ENCODE measurements at places on chromosomes 12 and 14.

GRCh38 chr12:59946635-59947034 is 350.8 kb downstream of the SLC16A7 start:
- no peak for DNase-seq

DNA sequence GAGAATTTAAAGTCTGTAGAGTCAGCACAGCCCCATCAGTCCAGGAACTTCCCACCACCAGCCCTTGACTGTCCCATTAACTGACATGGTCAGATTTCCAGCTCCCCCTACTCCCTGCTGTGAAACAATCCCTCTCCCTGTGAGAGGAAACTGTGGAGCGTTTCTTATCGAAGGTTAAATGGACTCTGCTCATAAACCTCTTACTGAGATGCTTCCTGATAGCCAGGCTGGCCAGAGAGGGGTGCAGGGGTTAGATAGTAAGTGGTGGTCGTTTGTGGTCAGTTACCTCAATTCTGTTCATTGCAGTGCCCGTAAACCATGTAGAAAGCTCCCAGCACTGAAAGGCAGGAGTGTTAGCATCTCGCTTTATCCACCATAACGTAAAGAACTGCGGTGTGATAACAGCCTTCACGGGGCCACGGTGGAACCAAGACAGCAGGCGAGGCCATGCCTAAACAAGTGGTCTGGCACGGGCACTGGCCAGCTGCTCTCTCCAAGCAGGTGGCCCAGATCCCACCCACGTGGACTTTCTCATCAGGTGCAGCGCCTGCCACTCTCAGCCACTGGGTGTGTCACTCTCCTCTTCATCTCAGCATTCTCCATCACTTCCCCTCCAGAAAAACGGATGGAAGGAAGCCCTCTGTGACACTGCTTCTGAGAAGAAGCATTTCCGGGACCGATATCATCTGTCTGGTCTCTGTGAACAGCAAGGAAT is 102.2 kb downstream of the FBXL14 start:
- DNase-seq: no peak

DNA sequence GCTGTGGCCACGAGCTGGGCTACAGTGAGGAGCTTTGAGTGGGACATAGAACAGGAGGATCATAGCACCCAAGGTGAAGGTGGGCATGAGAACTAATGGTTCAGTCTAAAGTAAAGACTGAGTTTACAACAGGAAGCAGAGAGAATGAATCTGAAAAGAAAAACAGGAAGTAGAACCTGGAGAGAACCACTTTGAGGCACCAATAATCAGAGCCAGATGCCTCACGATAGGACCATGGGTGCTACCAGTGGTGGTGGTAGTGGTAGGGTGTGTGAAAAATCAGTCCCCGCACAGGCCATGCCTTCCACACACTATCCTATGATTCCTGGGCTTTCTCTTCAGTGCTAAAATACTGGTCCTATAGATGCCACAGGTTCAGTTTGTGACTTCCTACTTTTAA is 293.6 kb downstream of the AKAP6 start:
- DNase-seq: no peak

- no peak for DNase-seq
Measured at GRCh38 chr12:130881046-130881445, 9.2 kb downstream of the RAN start.

DNA sequence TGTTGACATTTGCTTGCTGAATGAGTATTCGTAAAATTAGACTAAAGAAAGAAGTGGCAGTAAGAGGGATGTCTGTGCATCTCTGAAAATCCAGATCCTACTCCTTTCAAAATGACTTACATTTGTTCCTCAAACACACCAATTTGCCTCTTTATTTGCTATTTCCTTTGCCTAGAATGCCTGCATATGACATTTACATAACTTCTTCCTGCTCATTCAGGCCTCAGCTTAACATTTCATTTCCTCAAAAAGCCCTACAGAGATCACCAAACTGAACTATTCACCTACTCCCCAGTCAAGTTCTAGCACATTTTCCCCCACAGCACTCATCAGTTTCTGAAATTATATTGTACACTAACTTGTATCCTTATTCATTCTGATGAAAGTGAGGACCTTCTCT is 907.2 kb downstream of the LRFN5 start:
- DNase-seq: no peak

DNA sequence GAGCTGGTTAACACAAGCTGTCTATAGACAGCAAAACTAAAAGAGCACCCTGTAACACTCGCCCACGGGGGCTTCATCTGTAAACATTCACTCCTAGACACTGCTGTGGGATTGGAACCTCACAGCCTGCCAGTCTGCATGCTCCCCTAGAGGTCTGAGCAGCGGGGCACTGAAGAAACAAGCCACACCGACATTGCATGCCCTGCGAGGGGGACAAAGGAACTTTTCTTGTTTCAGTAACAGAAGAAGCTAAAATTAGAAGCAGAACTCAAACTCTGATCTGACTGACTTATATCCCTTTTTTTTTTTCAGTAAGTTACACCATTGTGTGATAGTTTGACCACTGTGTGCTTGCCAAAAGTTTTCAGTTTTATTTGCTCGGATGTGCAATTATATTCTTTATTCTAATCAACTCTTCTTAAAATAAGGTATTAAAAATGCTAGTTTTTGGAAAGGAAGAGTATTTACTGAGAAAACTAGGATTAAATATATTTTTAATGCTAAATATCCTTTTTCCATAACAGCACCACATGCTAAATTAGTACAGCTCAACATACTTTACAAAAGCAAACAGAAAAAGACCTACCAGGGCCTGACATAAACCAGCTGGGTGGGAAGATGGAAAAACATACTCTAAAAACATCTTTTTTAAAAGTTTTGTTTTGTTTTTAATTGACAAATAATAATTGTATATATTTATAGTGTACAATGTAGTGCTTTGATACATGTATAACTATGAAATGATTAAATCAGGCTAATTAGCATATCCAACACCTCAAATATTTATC is 100.2 kb downstream of the EPS8 start:
- DNase-seq: no peak

DNA sequence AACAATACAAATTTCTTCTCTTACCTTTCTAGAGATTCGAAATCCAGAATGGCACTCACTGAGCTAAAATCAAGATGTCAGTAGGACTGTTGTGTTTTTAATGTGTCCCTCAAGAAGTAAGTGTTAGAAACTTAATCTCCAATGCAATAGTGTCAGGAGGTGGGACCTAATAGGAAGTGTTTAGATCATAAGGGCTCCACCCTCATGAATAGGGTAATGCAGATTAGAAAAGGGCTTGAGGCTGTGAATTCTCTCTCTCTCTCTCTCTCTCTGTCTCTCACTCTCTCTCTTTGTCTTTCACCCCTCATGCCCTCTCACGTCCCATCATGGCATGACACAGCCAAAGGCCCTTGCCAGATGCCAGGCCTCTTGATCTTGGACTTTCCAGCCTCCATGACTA is 15.6 kb upstream of the SRGAP1 start:
- DNase-seq: no peak

DNA sequence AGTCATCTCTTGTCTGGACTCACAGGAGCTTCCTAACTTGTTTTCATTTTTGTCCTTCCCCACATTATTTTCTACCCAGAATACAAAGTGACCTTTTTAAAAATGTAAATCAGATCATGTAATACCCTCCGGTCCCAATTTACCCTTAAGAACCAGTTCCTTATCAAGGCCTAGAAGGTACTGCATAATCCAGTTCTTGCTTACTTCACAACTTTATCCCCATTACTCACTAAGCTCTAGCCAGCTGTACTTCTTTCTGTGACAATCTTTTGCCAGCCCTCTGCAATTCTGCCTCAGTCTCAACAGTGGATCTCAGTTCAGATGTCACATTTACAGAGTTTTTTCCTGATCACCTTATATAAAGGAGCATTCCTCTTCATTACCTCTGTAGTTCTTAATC is 11.6 kb downstream of the RAP1B start:
- DNase-seq: no peak

DNA sequence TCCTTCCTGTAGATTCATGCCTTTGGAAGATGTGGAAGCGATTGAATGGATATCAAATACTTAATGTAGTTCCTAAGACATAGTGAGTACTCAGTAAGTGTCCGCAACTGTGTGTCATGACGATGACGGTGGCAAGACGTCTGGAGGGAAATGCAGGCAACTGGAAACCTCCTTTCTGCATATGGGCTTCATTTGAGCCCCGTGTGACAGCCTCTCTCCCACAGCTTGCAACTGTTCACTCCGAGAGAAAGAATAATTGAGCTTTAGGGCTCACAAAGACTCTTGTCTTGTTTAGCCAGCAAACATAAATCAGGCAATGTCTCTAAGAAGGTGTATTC is 6.9 kb downstream of the CFAP251 start:
- DNase-seq: no peak

DNA sequence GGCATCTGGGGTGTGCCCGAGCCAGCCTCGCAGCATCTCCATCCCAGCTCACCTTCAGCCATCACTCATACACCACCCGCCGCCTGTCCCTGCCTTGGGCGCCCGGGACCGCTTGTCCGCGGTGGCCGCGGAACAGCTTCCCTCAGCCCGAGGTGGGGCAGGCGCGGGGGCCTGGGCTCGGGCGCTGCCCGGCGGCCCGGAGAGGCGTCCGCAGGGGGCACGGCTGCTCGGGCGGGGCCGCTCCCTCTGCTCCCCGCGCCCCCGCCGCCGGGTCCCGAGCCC is 430 bp downstream of the SLC41A2 start:
- DNase-seq: no peak

DNA sequence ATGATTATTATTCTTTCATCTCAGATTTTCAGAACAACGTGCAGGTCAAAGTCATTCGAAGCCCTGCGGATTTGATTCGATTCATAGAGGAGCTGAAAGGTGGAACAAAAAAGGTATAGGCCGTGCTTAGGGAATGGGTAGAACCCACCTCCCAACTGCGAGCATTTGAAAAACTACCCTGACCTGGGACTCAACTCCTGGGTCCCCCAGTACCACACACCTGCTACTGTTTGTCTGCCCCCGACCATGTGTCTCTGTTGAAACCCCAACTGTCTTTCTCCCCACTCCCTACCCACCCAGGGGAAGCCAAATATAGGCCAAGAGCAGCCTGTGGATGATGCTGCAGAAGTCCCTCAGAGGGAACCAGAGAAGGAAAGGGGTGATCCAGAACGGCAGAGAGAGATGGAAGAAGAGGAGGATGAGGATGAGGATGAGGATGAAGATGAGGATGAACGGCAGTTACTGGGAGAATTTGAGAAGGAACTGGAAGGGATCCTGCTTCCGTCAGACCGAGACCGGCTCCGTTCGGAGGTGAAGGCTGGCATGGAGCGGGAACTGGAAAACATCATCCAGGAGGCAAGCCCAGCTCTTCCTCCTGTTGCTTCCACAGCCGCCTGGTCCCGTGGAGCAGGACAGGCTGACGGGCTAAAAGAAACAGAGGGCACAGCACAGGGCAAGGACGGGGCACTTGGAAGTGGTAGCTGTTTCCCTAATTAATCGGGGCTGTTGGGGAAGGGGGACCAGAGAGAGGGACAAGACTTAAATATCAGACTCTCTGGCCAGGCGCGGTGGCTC is 20.5 kb downstream of the AGAP2 start:
- DNase-seq: no peak

DNA sequence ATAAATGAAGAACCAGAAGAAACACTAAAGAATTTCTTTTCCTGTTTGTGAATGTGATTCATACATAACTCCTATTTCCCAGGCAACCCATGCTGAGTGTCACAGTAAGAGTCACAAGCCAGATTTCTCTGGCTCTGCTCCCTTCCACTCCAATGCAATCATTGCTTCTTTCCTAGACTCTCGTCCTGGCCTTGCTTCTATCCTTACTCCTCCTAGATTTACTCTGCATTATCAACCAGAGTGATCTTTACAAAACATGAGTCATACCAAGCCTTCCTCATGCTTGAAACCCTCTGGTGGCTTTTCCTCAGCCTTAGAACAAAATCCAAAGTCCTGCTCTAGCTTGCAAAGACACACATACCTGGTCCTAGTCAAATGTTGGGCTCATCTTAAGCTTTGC is 13.3 kb downstream of the IL22 start:
- DNase-seq: no peak

GRCh38 chr12:103705927-103706326 is 118.9 kb downstream of the STAB2 start:
- DNase-seq: no peak

- no peak for DNase-seq
Measured at GRCh38 chr14:101008631-101009336, 105.3 kb upstream of the RTL1 start.

DNA sequence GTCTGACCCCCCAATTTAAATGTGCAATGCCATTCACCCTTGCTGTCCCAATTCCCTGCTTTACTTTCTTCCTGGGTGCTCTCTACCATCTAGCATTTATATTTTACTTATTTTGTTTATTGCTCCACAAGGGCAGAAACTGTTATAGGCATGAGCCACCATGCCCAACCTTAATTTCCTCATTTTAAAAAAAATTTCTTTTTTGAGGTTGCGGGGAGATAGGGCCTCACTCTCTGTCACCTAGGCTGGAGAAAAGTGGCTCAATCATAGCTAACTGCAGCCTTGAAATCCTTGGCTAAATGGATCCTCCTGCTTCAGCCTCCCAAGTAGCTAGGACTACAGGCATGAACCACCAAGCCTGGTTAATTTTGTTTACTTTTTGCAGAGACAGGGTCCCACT is 13.0 kb downstream of the HPD start:
- DNase-seq: no peak

- DNase-seq: no peak
Measured at GRCh38 chr14:61128382-61129167, 147.5 kb downstream of the SLC38A6 start.

GRCh38 chr12:87920139-87920538 is 109.1 kb downstream of the C12orf50 start:
- no peak for DNase-seq

DNA sequence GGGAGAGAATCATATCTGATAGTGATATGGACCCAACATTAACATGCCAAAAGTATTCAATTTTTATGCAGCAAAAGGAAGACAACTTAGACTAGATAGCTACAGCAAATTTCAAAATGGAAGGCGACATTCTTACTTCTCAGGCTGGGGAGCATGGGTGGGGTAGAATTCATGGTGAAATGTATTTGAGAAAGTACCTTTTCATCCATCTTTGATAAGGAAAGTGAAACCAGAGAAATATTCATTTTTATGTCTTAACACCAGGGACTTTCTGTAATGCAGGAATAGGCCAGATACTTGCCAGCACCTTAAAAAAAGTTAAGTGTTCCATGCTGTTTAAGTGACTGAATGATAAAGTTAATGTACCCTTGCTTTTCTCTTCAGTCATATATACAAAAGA is 13.4 kb downstream of the BTG1 start:
- no peak for DNase-seq

DNA sequence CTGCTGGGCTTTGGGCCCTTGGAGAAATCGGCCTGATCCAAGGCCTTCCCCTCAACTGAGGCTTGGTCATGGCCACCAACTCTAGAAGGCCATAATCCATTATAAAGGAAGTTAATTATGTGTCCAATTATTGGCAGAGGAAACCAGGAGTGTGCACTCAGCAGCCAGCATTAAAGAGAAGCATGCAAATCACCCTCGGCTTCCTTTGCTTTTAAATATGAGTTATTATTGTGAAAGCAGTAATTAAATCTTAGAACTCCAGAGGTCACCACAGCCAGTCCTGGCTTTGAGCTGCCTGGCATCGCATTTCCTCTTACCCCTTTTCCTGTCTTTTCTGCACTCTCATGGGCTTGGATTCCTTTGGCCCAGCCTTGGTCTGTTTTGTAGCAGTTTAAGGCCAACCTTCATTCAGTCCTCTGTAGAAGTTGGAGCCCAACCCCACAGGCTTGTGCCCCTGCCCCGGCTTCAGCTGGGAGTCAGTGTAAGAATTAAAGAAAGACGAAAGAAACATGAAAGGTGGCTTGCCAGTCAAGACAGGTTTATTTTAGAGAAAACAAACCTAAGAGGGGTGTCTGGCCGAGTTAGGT is 14.7 kb upstream of the KRT86 start:
- no peak for DNase-seq

GRCh38 chr14:45201905-45202304 is 51.1 kb downstream of the MIS18BP1 start:
- no peak for DNase-seq

GRCh38 chr12:54590978-54591591 is 2.6 kb upstream of the PPP1R1A start:
- no peak for DNase-seq
